ENCODE measurements at places on chromosomes 4 and X.

DNA sequence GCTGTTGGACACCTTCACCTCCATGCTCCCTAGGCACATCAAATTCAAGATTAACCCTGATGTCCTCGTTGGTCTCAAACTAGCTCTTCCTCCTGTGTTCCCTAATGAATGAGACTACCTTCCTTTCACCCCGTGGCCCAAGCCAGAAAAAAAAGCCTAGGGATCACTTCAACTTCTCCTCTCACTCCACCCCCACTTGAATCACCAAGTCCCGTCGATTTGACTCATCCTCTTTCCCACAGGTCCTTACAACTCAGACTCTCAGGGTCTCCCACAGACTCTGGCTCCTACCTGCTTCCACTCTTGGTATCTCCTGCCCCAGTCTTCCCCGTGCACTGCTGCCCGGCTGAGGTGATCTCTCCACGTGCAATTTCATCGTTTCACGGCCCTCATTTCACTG lies 8.5 kb downstream of the SLC25A43 start:
- DNase-seq: no peak

DNA sequence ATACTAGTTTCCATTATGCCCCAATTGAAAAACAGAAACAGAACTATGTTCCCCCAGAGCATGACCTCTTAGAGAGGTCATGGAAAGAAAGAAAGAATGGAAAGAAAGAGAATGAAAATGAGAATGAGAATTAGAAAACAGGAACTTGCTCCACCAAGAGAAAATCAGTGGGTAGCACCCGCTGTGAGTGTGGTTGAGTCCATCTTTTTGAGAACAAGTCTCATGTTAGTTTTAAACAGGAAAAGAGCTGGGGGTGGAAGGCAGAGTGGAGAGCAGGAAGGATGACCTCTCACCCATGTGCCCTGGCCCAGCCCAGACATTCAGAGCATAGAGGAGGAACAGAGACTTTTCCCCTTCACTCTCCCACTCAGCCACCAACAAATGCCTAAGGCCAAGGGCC lies 4.9 kb downstream of the GSX2 start:
- no peak for DNase-seq

GRCh38 chrX:119757646-119757978 lies 776 bp upstream of the SOWAHD start:
- no peak for DNase-seq

DNA sequence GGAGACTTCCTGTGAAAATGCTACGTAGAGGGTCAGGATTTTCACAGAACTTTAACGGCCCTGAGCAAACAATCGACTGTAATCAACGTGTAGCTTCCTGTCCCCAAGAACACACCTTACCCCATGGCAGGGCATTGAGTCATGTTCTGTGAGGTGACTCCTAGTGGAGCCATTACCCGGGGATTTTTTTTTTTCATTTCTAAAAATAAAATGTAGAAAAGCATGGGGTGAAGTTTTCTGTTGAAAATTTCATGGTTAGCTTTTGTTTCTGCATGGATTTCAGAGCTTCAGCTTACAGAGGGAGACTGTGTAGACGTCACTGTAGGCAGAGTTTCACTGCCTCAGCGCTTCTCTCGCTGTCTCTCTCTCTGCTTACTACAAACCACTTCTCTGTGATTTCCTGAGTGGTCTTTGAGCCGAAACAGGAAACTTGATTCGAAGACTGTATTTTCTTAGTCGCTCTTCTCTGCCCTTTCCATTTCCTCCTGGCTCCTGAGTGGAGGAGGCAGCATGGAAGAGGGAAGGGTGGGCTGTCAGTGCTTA lies 111.7 kb downstream of the NFKB1 start:
- no peak for DNase-seq

DNA sequence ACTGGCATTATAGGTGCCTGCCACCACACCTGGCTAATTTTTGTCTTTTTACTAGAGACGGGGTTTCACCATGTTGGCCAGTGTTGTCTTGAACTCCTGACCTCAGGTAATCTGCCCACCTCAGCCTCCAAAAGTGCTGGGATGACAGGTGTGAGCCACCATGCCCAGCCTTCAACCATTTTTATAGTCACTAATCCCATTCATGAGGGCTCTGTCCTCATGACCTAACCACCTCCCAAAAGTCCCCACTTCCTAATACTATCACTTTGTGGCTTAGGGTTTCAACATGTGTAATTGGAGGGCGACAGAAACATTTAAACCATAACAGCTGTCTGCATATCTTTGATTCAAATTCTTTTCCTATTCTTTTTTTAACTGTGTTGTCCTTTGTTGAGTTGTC lies 229.6 kb upstream of the AGA start:
- DNase-seq: no peak

DNA sequence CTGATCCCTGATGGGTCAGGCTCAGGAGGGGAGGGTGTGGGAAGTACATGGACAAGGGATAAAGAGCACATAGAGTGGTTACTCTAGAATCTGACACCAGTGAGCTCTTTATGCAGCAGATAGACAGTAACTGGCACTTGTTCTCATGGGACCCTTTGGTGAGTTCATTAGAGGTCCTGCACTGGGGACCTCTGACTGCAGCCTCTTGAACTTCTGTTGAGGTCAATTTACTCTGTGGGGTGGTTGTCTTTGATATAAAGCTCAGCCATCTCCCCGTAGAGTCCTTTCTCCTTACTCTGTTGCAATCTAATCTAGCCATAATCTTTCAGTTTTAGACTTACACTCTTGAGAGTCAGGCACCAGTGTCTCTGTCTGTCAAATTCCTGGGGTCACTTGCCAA lies 222.4 kb downstream of the GPAT3 start:
- no peak for DNase-seq

DNA sequence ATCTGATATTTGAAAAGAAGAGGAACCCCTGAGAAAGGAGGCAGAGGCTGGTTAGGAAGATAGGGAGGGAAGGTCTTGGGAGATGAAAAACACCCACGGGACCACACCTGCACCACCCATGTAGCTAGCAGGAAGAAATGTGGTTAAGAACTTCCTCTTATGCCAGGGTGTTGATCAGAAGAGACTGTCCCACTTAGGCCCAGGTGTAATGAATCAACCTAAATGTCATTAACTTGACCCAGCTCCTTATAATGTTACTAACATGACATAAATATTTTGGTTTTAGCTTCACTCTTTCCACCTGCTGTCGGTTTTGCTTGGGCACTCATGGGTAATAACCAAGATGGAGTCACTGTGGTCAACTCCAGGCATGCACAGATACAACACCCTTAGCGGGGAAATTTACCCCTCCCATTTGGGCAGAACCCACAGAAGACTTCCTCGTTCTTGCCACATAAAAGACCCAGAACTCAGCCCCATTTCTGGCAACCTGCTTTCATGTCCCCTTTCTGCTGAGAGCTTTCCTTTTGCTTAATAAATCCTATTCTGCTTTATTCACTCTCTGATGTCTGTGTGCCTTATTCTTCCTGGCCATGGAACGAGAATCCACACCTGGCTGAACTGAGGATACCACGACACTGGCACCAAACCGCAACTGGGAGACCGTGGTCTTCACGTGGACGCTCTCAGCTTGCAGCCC lies 46.8 kb downstream of the ZNF141 start:
- no peak for DNase-seq

- DNase-seq: no peak
These were observed 17.4 kb downstream of the ADGRG4 start for GRCh38 chrX:136318156-136318555.

DNA sequence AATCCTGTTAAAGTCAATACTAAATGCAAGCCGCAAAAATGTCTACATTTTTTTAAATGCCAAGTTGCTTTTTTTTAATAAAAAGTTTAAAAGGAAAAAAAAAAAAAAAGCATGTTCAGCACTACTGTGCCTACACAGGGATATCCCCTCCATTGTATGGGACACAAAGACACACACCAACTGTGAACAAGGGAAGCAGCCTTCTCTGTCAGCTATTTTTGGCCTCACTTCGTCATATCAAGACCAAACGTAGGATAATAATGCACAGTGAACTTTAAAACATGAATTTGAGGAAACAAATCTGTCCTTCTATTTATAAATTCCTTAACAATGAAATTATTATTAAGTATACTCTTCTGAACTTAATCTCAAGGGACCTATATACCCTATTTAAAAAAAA lies 4.4 kb downstream of the FBXW7 start:
- no peak for DNase-seq

DNA sequence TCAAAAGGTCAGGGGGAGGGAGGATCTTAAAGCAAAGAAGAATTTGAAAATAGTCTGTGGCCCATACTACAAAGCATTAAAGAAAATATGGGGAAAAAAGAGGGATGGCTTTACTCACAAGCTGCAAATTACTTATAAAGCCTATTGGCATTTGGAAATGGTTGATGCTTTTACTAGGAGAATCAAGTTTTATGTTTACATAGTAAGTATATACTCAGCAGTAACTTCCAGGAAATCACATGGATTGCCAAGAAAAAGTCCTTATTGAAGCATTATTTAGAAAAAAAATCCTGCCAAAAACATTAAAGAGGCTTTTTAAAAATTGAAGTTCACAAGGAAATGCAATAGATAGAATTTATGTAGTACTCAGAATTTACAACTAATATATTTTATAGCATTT lies 8.4 kb upstream of the SH3RF1 start:
- peak; percentile 78 for DNase-seq

GRCh38 chr4:47287735-47288134 lies 175.8 kb downstream of the COMMD8 start:
- no peak for DNase-seq

DNA sequence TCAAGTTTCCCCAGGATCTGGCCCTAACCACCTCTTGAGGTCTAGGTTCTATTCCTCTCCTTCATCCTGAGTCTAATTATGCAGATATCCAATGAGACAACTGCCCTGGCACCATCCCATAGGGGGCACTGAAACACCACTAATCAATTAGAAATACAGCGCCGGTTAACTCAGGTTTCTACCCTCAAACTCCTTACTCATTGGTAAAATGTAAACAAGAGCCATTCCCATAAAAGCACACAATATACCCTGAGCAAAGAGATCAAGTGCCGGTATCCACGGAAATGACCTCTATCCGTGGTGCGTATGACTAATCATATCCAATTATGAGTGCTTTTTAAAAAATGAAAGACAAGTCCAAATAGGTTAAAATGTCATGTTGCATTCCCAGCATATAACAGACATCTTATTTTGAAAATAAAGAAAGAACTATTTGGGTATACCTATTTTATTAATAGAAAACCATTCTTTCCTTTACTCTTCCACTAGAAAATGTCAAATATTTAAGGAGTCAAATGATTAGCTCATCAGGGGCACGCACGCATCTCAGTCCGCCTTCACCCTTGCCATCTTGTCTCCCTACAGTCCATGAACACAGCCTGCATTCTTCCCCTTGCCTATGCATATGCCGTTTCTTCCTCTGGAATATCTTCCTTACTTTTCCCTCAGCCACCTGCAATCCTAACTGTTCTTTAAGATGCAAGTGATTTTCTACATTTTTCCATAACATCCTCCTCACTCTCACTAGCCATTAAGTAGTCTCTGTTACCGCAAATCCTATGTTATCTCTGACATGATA lies 141.1 kb downstream of the MAML3 start:
- DNase-seq: peak; percentile 58

GRCh38 chr4:51909236-51909703 lies 66.3 kb downstream of the DCUN1D4 start:
- DNase-seq: no peak

DNA sequence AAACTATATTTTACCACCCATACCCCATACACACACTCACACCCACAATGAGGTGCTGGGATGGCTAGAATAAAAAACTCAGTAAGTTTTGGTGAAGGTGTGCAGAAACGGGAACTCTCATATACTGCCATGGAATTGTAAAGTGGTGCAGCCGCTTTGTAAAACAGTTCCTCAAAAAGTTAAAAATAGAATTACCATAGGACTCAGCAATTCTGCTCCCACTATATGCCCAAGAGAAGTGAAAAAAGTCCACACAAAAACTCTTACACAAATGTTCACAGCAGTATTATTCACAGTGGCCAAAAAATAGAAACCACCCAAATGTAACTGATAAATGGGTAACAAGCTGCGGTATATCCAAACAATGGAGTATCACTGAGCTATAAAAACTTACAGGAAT lies 6.5 kb downstream of the CENPU start:
- DNase-seq: no peak

DNA sequence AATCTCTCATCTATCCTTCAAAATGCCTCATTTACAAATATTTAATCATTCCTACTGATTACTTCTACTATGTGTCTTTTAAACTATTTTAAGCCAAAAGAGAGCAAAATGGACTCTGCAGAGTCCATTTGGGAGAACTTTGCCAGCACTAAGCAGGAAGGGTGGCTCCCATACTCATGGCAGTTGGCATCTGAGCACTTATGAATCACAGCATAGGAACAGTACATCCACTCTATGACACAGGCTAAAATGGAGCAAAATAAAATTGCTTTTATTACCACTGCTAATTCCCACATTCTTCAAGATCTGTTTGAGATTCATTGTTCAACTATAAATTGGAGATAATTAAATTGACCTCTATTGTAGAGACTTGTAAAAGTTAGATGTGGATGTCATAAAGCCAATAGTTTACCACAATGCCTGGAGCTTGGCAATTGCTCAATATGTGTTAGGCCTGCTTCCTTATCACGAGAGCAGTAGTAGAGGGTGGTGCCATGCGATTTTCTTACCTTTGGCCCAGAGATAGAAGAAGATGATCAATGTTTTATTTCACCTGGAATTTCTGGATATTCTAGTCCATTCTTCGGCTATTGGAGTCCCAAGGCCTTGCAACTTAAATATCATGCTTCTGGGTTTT lies 19.1 kb downstream of the HPGD start:
- DNase-seq: no peak

- DNase-seq: no peak
These were observed 3.2 kb upstream of the NEK1 start for GRCh38 chr4:169615467-169616106.

- DNase-seq: no peak
These were observed 46.4 kb upstream of the VEGFD start for GRCh38 chrX:15430584-15430983.

GRCh38 chr4:3418029-3418762 lies 23.6 kb upstream of the HGFAC start:
- DNase-seq: no peak

DNA sequence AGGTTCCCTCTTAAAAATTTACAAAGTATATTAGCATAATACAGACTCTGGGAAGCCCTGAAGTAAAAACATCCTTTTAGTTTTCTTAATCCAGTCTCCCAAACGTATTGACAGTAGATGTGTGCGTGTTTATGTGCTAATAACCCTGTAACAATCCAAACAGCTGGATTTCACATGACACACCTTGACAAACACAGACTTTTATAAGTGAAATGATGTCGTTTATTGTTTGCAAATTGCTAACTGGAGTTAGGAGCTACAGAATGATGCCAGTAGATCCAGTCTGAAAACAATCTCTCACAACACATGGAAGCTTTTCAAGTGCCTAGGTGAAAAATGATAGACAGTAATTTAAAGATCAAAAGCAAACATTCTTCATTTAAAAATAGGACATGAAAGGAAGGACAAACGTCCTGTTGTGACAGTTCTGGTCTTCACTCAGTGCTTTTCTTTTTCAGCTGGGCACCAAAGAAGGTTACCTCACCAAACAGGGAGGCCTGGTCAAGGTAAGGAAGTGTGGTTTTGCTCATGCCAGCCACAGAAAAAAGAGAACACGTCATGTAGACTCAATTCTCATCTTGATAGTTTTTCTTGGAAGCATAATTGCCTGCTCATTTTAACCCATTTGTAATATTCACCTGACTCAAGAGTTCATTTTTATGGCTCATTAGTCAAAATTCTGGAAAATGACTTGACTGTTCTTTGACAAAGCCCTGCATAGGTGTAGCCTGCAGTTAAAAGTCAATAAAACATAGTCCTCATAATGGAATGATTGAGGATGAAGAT lies 32.9 kb downstream of the LAMTOR3 start:
- DNase-seq: no peak

GRCh38 chr4:40856277-40856839 lies 106.6 kb downstream of the NSUN7 start:
- DNase-seq: no peak

- DNase-seq: no peak
These were observed 30.4 kb downstream of the FNIP2 start for GRCh38 chr4:158799013-158799770.

Data from right lung (tissue), 10 donors.